ENCODE measurements at places on chromosomes 3 and 15.

- DNase-seq = no peak
Observed at GRCh38 chr3:49700453-49701128, 11.2 kb downstream of the RNF123 start.

GRCh38 chr15:77698481-77698880 lies 65.8 kb upstream of the LINGO1 start:
- no peak for DNase-seq

DNA sequence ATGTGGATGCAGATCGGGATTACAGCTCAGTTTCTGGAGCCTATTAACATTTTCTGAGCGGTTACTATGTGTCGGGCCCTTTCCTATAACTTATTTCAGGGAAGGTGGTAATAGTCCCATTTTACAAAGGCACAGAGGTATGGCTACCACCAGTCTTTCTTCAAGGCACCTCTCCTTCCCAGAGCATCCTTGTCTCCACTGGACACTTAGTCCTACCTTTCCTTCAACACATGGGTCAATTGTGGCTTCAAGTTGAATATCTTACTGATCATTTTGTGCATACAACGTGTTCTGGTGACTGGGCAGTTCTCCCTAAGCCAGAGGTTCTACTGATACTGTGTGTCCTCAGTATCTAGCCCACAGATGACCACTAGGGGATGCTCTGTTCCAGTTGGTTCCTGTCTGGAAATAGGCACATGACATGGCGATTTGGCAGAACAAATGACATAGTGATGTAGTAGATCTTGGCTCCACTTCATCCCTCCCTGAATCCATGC lies 60.7 kb upstream of the CMTM8 start:
- DNase-seq = peak; percentile 19

GRCh38 chr3:184677344-184678316 lies 34.2 kb downstream of the MAGEF1 start:
- no peak for DNase-seq

GRCh38 chr15:69190504-69190903 lies 30.1 kb downstream of the GLCE start:
- DNase-seq = no peak

DNA sequence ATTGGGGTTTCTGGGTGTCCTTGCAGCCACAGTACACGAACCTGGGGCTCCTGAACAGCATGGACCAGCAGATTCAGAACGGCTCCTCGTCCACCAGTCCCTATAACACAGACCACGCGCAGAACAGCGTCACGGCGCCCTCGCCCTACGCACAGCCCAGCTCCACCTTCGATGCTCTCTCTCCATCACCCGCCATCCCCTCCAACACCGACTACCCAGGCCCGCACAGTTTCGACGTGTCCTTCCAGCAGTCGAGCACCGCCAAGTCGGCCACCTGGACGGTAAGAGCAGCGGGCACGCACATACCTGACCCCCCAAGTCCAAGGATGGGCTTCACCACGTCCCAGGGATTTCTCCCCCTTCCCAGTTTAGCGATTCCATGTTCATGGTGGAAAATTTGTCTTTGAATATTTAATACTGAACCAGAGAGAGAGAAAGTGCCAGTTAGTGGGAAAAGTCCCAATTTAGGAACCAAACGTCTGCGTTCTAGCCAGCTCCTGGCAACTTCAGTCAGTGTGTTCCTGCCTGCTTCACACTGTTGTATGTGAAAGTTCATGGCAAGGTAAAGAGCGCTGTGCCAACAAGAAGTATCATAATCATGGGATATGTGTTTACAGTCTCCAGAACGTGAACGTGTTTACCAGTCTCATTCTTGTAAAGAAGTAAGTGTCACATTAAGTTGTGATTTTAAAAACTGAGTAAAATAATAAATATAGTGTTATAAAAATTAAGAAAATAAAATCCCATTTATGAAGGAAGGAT lies 177.2 kb downstream of the TP63 start:
- DNase-seq = no peak

- no peak for DNase-seq
Observed at GRCh38 chr3:40741729-40742128, 217.0 kb downstream of the ZNF621 start.

- no peak for DNase-seq
Observed at GRCh38 chr3:129330409-129330808, 51.7 kb downstream of the HMCES start.

DNA sequence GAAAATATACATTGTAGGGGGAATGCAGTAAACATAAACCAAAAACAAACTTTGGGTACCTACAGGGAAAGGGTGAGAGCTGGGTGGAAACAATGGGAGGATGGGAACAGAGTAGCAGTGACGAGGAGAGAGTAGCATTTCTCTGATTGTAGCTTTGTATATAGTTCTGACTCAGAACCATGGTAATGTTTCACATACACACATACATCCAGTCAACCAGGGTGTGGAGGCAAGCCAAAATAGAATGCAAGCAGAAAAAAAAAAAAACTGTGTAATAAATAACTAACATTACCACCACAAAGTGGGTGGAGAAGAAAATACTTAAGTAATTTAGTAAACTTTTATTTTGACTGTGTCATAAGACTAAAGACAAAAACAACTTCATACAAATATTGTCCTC lies 27.2 kb downstream of the BCL2A1 start:
- DNase-seq = no peak

DNA sequence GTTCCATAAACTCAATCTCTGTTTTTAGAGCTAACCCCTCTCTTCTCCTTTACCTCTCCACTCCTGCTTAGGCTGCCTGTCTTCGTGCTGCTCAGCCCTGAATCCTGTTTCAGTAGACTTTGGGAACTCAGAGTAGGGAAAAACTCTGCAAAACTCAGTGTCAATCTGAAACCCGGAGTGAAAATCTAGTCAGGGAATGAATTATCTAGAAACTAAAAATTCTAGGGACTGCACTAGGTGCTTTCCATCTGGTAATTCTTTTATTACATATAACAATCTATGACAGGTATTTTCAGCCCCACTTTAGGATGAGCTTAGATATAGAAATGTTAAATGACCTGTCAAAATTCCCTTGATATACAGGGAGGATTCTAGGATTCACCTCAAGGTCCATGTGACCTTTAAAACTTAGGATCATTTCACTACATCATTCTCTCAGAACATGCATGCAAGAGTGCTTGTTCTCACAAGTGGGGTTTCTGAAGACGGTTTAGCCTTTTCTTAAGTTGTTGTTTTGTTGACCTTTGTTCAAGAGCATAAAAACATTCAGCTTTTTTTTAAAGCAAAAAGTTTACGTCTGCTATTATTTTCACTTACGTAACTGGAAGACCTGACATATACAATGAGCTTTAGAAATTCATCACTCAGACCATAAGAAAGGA lies 108.2 kb upstream of the MBNL1 start:
- DNase-seq = no peak

DNA sequence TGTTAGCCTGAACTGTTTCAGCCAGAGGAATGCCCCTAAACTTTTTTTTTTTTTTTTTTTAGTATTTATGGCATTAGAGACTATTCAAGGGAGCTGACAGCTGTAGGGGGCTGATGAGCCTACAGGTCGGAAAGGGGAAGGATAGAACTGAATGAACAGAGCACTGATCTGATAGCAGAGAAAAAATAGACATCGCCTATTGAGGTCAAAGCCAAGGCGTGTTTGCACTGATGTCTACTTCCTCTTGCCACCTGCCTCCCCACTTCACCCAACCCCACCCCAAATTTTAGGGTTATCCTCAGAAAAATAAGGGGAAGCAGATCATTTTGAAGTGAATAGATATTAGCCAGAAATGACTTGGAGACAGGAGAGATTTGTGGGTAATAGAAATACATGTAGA lies 3.0 kb upstream of the ZMAT3 start:
- DNase-seq = no peak

GRCh38 chr3:45596290-45596791 lies 1.8 kb downstream of the LIMD1 start:
- no peak for DNase-seq

- no peak for DNase-seq
Observed at GRCh38 chr3:184361932-184362667, 590 bp downstream of the POLR2H start.

- DNase-seq = no peak
Observed at GRCh38 chr3:167870759-167871158, 135.2 kb downstream of the SERPINI1 start.

GRCh38 chr3:184737641-184738505 lies 26.0 kb upstream of the MAGEF1 start:
- DNase-seq = no peak

- DNase-seq = no peak
Observed at GRCh38 chr15:68205954-68206539, 915 bp upstream of the CALML4 start.

- DNase-seq = no peak
Observed at GRCh38 chr3:195697582-195698324, 23.0 kb upstream of the MUC20 start.

GRCh38 chr3:13404626-13405452 lies 15.3 kb downstream of the NUP210 start:
- DNase-seq = no peak

DNA sequence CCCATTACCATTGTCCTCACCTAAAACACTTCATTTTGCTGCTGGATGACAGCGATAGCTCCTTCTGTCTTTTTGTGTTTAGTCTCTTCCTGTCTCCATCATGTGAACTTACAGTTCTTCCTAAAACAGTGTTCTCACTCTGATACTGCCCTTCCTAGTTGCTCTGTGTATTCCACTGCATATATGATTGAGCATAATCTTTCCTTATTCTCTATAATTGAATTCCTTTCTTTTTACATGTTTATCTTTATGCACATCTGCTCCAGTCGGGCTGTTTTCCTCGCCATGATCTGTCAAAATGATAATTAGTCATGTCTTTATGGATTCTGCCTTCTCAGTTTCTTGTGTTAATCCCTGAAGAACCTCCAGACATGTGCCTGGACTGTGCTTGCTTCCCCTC lies 405.1 kb upstream of the SEMA6D start:
- DNase-seq = no peak

GRCh38 chr15:95679847-95680582 lies 650.5 kb upstream of the NR2F2 start:
- DNase-seq = no peak

- no peak for DNase-seq
Observed at GRCh38 chr3:169694117-169694516, 30.6 kb upstream of the MECOM start.

GRCh38 chr15:64985366-64986033 lies 4.2 kb downstream of the SPG21 start:
- no peak for DNase-seq

DNA sequence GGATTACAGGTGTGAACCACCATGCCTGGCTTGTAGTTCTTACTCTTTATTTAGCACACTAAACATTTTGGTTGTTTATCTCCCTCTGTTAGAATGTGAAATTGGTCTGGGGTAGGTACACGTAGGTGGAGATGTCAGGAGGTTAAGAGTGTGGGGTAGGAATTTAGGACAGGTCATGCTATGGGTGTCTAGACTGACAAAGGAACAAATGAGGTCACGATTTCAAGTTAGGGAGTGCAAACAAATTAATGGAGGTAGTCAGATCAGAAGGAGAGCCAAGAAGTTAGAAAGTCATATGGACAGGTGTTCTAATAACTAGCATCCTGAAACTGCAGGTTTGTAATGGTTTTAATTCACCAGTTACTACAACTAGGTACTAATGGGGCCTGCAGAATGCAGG lies 19.8 kb downstream of the CDV3 start:
- no peak for DNase-seq

DNA sequence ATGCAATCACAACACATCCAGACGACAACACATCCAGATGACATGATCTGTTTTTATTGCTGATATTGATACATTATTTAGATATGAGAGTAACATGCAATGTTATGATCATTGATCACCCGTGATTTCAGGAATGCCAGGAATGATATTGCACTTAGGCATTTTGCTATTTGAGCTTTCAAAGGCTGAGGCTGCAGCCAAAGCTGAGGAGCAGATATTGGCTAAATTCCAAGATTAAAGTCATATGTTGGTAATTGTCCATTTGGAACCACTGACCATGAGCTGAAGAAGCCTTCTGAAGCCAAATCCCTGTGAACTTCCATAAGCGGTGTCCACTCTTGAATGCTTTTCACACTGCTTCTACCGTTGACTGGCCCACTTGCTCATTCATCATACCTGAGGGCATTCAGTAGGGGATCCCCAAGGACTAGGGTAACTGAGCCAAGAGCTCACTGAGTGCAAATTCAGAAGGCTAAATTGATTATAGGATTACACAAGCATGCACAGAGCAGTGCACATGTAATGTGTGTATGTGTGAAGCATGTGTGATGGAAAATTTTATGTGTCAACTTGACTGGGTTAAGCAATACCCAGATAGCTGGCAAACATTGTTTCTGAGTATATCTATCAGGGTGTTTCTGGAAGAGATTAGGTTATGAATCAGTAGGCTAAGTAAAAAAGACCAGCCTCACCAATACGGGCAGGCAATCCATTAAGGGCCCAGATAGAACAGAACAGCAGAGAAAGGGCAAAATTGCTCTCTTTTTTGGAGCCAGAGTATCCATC lies 92.1 kb upstream of the PLAAT1 start:
- no peak for DNase-seq

DNA sequence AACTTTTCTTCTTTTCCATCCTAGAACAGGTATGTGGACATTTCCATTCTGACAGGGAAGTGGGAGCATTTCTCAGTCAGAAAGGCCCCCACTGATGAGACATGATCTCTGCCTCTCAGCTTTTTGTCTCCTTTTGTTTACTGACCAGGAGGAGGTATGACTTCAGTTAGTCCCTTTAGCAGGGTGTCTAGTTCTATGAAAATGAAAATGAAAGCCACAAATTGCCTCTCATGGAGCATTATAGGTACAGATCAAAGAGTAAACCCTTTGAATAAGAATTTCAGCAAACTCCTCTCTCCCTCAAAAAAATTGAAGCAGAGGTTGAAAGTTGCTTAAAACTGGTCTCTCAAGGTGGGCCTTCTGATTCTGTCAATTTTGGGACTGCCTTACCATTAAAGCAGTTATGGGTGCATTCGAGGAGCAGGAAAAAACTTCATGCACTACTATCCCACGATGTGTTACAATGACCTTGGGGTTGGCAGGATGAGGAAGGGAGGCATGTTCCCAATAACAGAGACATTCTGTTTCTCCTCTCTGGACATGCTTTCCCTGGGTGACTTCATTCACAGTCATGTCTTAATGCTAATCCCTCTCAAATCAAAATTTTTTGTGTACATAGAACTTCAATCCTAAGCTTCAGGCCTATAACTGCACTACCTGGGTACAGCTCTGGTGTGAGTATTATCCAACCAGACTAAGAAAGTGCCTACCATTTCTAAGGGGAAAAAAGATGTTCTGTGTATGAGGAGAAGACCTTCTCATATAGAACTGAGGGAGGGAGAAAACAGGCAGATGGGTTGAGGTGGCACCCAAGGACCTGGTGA lies 50.6 kb upstream of the TBC1D23 start:
- no peak for DNase-seq

DNA sequence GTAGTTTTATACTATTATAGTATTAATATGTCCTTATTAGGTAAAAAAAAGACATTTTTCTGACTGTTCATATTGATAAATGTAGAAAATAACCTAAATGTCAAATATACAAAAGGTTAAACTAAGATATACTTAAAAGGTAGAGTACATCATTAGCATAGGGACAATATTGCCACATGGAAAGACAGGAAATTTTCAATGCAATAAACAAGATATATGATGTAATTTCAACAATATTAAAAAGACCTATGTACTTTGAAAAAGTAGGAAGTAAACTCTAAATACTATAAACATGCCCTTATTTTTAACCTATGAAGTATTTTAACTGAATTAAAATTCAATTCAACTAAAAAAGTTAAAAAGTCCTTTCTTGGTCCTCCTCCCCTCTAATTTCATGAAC lies 1.9 kb downstream of the SPG11 start:
- DNase-seq = no peak
